ENCODE measurements at places on chromosomes 6 and 20.

DNA sequence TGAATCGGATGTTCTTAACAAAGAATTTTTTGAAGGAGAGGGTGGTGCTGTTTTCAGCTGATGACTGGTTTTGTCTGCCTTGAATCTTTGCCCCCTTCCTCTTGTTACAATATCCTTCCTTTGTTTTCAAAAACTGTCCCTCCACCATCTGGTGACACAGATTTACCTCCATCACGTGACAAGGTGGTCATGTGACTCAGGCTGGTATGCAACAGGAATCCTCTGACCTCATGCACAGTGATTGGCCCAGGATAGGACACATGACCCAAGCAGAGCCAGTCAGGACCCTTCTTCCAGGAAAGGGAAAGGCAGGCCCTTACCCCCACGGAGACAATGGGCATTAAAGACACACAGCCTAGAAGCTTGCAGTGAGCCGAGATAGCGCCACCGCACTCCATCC is 84.7 kb upstream of the MC3R start:
- no peak for DNase-seq

DNA sequence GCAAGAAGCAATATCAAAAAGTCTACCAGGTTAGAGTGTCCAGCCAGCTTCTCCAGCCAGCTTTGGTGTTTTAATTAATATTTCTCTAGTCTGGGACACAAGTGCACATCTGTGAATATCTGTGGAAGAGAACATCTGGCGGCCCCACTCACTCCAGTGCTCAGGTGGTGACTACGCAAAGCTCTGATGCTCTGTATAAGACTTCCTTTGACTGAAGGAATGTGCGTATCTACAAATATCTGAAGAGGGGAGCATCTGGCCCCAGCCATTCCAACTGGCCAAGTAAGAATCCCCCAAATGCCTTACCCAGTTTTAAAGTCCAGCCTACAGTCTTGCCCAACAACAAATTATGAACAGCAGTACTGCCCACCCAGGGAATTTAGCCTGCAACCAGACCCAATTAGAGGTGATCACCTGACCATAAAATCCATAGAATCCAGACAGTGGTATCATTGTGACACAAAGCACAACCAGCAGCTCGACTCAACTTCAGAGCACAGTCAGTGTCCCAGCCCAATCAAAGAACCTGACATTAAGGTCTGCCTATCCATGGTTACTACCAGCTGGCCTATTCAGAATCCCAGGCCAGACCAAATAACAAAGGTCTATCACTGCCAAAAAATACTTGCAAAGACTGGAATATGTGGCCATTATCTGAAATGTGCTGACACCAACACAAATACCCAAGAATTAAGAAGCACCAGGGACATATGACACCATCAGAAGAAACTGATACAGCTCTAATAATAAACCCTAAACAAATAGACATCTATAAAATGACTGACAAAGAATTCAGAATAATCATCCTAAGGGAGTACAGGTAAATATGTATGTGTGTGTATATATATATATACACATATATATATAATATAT is 76.1 kb upstream of the MANEA start:
- no peak for DNase-seq

GRCh38 chr6:93165850-93166430 is 253.4 kb downstream of the EPHA7 start:
- no peak for DNase-seq

DNA sequence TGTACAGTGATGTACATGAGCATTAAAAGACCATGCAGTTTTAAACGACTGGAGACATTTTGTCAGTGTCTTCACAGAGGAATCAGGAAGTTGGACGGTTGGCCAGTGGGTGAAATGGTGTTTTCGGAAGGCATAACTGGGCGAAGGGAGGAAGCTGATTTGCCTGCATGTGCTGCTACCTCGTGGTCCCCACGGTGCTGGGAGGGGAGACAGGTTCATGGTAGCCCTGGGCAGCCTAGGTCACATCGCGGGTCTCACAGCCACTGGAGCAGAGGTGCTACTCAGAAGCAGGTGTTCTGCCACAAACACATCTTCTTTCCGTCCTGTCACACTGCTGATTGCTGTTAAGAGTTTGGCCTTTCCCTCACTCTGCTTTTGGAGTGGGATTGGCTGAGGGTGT is 35.2 kb downstream of the HIVEP1 start:
- DNase-seq = no peak

DNA sequence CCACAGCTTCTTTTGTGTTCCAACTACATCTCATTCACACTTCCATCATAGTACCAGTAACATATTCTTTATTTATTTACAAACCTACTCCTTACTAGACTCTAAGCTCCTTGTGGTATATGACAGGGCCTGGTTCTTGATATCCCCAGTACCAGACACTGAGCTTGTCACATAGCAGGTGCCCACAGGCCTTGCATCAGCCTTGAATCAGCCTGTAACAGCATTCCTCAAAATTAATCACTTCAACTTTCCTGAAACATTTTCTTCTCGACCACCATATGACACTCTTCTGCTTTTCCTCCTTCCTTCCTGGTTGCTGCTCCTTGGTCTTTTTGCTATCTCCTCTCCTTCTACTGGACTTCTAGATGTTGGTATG is 24.7 kb upstream of the SRPK1 start:
- no peak for DNase-seq

- no peak for DNase-seq
Observed at GRCh38 chr20:61434341-61434781, 182.3 kb downstream of the CDH4 start.

Measured in hematopoietic multipotent progenitor cell treated with erythropoietin and hydrocortisone succinate and interleukin-3 and kit ligand, for 6 days (in vitro differentiated cells).